H7 (cell line): ENCODE measurements at places on chromosomes 12 and 14. TPM values are rescaled to one million over a fixed set of nuclear protein-coding genes. Genes with fewer than 3 reads are reported as not detected.

Gene KRT72
- not detected in 2 replicates for total RNA-seq

Gene CCDC175
- not detected in 2 replicates for total RNA-seq

Gene ZNF664
- total RNA-seq: 60.3 and 62.0 TPM in 2 replicates

Gene CDC42BPB
- total RNA-seq: 56.1 and 59.8 TPM in 2 replicates

Gene WNT1
- not detected in 2 replicates for total RNA-seq

Gene BMAL2
- total RNA-seq: 13.0 and 13.9 TPM in 2 replicates

GRCh38 chr14:24441485-24441884 is 1.1 kb downstream of the SDR39U1 start:
- DNase-seq: no peak

DNA sequence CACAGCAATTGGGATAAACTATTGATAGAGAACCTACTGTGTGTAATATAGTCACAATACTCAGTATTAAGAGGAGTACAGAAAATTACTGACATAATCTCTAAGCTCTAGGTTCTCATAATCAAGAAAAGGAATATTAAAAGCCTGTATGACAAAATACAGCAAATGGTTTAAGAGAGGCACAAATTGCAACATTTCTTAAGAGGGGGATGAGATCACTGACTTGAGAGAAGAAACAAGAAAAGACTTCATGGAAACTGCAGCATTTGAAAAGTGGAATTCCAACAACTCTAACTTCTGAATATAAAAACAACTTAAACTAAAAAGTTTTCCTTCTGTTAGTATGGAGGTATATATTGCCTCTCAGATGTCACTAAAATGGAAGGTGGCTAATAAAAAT is 89.7 kb downstream of the NUMB start:
- DNase-seq: no peak

- no peak for DNase-seq
Observed at GRCh38 chr12:125853670-125854069, 788.4 kb downstream of the AACS start.

- no peak for DNase-seq
Observed at GRCh38 chr12:75986001-75986746, 45.4 kb downstream of the PHLDA1 start.

- DNase-seq: no peak
Observed at GRCh38 chr12:92363295-92364146, 217.9 kb upstream of the BTG1 start.

DNA sequence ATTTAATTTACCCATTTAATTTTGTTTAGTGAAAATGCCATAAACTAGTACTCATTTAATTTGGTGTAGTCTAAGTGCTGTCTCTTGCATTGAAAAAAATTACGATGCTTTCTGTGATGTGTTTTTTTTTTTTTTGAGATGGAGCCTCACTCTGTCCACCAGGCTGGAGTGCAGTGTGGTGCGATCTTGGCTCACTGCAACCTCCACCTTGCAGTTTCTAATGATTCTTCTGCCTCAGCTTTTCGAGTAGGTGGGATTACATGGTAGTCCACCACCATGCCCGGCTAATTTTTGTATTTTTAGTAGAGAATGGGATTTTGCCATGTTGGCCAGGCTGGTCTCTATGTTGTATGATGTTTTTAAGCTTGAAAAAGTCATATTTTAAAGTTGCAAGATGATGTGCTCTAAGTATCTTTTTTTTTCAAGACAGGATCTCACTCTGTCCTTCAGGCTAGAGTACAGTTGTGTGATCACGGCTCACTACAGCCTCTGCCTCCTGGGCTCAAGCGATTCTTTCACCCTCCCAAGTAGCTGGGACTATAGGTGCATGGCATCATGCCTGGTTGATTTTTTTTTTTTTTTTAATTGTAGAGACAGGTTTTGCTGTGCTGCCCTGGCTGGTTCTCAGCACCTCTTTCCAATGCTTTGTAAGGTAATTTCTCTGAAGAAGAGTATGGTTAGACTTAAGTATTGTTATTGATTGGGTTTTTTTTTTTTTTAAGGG is 8.6 kb downstream of the LRRC10 start:
- no peak for DNase-seq

DNA sequence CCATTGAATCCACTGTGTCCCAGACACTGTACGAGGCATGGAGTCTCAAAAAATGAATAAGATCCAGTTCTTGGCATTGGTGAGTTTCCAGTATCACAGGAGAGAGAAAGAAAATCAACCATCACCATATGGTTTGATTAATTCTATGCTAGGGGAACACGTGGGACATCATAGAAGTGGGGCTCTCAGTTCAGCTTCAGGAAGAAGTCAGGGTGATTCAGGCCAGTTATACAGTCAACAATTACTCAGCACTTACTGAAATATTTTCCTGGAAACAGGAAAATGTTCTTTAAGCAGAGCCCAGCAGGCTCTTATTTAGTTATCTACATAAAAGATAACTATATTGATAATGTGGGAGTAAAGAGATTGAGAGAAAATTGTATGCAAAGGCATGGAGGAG is 407.2 kb downstream of the NOVA1 start:
- DNase-seq: no peak
